AG08395 (cell line): ENCODE measurements at places on chromosomes 1 and 21.

- DNase-seq: no peak
These were observed 283.1 kb downstream of the TM2D1 start for GRCh38 chr1:61441723-61442262.

GRCh38 chr21:15679630-15680029 lies 50.2 kb upstream of the USP25 start:
- DNase-seq: no peak

DNA sequence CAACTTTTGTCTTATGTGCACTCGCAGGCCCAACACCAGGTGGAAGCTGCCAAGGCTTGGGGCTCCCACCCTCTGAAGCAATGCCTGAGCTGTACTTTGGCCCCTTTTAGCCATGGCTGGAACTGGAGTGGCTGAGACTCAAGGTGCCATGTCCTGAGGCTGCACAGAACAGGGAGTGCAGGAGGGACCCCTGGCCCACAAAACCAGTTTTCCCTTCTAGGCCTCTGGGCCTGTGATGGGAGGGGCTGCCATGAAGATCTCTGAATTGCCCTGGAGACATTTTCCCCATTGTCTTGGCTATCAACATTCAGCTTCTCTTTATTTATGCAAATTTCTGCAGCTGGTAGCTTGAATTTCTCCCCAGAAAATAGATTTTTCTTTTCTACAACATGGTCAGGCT lies 57.6 kb downstream of the ROR1 start:
- no peak for DNase-seq

DNA sequence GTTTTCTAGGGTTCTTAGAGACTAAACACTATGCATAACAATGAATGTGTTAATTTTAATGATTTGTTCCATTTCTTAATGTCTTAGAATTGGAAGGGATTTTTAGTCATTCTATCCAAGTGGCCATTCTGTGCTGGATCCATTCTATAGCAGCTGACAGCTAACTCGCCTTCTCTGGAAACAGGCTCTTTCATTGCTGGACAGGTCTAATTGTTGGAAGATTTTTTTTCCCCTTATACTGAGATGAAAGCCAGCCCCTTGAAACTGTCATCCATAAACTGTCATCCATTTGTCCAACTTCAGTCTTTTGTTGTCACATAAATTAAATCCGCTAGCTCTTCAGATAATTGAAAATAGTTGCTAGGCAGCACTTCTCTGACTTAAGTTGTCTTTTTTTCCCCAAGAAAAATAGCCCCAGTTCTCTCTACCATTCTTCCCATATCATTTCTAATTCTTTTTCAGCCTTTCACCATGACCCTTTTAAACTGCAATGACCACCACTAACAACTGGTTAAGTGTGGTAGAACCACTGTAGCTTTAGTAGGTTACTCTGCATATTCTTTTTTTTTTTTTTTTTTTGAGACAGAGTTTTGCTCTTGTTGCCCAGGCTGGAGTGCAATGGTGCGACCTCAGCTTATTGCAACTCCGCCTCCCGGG lies 19.7 kb downstream of the AK4 start:
- DNase-seq: no peak

GRCh38 chr1:9420835-9421532 lies 118.3 kb upstream of the SLC25A33 start:
- no peak for DNase-seq

DNA sequence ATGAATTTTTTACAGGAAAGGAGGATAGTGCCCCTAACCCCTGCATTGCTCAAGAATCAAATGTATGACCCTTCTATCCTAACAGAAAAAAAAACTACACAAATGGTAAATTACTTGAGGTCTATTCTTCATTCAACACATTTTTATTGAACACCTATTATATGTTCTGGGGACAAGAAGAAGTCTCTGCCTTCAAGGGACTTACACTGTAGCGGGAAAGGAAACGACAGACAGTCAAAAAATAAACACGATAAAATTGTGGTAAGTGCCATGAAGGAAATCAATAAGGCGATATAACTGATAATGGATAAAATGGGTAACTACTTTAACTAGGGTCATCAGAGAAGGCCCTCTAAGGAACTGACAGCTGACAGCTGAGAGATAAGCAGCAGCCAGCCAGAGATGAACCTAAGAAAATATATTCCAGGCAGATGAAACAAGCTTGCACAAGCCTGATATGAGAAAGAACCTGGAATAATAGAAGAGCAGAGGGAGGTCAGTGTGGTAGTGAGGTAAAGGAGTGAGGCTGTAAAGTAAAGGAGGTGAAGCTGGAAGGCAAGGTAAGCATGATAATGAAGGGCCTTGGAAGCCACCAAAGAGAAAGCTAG lies 66.4 kb downstream of the PHTF1 start:
- no peak for DNase-seq

GRCh38 chr1:207414606-207415108 lies 39.5 kb upstream of the CR2 start:
- DNase-seq: no peak

DNA sequence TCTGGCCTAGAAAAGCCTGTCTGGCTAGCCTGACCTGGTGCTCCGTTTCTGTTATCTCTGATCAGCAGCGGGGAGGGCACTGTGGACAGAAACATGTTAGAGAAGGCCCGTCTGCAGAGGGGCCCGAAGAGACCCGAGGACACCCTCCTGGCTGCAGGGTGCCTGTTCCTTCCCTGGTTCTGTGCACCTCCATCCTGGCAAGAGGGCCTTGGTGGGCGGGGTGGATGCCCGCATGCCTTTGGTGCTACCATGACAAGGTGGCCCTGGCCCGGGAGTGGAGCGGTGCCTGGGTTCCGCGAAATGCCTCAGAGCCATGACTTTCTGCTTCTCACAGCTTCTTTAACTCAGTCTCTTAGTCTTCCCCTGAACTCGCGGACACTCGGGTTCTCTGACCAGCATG lies 233.6 kb downstream of the CAMTA1 start:
- no peak for DNase-seq

GRCh38 chr1:104574620-104575019 lies 824.9 kb downstream of the AMY1C start:
- DNase-seq: no peak

DNA sequence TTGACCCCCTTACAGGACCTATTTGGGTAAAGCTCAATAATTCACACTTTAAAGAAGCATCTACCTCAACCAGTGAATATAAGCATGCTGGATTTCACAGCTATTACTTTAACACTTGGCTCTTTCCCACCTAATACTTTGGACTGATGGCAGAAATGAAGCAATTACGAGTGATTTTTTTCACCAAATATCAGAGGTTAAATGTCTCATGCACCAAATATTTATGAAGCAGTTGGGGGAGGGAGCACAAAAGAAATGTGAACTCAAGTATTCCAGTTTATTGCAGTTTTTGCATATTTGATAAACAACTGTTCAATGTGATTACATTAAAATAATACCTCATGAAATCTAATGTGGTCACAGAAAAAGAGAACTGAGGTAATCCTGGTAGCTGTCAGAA lies 223.6 kb downstream of the LRRC7 start:
- no peak for DNase-seq

- DNase-seq: peak; percentile 47
These were observed 73.5 kb upstream of the NGF start for GRCh38 chr1:115411371-115412063.

DNA sequence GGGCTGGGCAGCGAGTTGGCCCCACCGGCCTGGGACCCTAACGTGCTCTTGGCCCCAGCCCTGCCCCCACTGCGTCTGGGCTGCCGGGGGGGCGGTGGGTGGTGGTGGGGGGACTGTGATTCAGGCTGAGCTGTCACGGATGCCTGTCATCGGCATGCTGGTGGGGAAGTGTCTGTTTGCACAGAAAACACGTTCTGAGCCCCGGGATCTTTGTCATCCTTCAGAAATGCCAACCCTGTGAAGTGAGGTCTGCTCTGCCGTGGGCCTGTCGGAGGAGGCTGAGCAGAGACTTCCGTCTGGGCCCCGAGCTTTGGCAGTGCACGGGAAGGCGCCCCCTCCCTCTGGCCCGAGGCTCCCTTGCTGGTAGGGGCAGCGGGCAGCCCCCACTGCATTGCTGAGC lies 24.3 kb upstream of the PLCH2 start:
- peak; percentile 92 for DNase-seq

DNA sequence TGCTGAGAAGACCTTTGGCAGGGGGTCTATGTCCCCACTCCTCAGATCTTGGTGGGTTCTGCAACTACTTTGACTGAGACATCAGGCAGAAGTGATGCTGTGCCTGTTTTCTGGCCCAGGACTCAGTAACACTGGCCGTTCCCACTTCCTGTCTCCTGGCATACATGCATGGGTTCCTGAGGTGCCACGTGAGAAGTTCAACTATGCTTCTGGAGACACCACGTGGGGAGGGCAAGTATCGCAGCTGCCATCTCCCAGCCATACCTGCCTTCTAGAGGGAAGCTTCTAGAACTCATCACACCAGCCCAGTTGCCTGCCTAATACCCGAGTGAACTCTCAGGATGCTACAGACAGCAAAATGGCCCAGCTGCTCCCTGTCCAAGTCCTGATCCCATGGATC lies 65.8 kb downstream of the TRABD2B start:
- DNase-seq: no peak

DNA sequence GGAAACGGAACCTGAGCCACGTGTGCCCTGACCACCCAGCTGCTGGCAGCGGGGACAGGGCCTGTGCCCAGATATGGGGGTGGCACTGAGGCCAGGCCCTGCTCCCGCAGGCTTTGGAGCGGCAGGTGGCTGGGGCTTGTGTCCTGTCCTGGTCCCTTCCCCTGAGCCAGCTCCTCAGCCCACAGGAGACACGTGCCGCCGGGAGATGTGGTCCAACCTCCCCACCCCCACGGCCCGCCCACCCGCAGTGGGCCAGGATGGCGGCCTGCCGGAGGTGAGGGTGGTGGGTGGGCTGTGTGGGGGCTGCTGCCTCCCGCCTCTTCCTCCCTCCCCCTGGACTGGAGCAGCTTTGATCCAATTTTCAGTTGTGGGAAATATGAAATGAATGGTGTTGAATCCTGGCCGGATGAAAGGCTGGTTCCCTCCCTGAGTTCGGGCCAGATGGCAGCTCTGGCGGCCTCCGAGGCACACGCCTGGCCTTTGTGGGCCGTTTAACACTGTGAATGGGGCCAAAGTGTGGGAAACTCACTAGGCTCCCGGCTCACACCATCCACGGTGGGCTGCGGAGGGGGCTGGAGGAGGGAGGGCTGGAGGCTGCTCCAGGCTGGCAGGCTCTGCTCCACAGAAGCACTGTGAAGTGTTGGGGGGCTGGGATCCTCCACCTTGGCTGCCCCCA lies 2.6 kb upstream of the HES5 start:
- no peak for DNase-seq

DNA sequence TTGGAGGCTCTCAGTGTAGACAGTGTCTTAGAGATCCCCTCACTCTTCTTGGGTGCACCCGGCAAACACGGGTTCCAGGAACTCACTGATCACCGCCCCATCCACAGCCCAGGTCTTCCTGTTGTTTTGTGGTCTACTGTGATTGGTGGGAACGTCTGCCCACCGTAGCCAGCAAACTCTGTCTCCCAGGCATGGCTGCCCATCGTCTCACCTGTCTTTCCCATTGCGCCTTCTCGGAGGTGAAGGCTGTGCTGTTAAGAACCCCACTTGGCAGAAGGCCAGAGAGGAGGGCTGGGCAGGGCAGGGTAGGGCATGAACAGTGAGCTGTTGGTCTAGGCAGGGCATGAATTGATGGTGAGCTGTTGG lies 14.1 kb upstream of the KCNA2 start:
- no peak for DNase-seq

DNA sequence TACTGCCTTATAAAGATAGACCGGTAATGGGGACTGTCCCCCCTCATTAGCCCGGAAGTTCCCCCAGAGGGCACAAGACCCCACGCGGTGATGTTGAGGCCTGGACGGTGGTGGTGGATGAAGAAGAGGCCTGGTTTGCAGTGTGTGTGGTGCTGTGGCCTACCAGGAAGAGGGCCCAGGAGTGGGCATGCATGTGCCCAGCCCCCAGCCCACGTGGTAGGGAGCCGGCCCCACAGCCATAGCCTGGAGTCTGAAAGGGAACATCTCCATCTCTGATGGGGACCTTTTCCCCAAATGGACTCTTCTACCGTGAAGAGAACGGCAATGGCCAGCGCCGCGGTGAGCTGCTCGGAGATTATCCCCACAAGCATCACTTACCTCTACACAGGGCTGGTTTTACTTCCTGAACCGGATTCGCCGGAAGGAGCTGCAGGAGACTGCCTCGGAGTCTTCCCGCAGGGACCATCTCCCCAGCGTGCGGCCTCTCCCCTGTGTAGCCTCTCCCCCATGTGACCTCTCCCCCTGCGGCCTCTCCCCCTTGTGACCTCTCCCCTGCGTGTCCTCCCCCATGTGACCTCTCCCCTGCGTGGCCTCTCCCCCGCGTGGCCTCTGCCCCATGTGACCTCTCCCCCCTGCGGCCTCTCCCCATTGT lies 20.6 kb downstream of the RRP1 start:
- no peak for DNase-seq

DNA sequence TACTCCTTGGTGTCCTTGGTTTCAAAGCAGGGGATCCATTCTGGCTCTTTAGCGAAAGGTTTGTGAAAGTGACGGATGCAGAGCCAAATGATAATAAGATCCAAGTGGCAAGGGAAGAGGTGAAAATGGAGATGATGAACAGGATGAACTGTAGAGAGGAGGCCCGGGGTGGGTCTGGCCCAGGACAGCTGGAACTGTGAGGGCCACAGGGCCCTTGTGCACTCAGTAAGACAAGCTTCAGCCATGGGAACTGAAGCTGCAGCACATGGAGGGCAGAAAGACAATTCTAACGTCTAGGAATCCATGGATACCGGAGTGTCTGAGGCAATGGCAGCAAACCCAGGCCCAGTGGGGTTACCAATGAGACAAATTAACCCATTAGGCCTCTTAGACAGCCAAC lies 4.8 kb downstream of the KCNA2 start:
- no peak for DNase-seq

GRCh38 chr1:236451796-236452373 lies 57.8 kb downstream of the EDARADD start:
- DNase-seq: peak; percentile 11

DNA sequence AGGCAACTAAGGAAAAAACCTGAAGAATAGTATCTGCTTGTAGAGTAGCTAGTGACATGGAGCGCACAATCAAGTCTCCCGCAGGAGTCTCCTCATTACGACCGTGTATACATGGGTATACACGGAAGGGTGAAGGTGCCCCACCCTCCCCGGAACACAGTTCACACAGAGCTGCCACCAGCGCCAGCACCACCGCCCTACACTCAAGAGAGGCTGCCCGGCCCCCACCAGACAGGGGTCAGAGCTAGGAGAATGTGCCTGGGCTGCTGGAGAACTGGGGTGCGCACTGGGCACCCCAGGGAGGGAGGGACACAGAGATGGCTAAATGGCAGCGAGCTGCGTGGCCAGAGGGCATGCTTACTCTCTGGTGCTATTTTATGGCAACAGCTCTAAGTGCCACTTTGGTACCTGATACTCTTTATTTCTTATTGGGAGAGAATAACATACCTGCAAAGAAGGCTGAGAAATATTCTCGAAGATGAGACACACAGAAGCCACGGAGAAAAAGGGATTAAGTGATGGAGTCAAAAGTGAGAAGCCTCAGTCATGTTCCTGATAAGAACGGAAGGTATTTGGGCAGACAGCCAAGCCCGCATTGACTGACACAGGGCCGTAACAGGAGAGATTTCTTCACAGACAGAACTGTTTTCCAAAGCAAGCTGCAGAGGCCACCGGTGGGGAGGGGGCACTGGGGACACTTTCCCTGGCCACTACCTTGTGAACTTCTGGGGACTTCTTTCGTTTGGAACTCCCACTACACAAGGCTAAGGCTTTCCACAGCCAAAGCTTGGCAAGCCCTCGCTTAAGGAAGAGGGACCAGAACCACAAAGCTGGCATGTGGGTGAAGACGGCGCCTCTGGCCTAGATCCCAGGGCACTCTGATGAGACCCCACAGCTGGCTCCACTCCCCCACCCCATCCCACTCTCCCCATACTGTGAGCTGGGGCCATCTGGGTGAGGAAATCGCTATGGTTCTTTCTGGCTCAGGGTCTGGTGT lies 108.0 kb downstream of the PGBD5 start:
- DNase-seq: no peak

- peak; percentile 47 for DNase-seq
These were observed 76.6 kb downstream of the RGL1 start for GRCh38 chr1:183881387-183882131.
